CD4-positive, alpha-beta T cell treated with Interferon gamma for 1 hour (primary cell): ENCODE measurements at places on chromosomes 6 and 20.
A peak's percentile ranks its signal among the peaks of the same experiment; 100 is the strongest.

DNA sequence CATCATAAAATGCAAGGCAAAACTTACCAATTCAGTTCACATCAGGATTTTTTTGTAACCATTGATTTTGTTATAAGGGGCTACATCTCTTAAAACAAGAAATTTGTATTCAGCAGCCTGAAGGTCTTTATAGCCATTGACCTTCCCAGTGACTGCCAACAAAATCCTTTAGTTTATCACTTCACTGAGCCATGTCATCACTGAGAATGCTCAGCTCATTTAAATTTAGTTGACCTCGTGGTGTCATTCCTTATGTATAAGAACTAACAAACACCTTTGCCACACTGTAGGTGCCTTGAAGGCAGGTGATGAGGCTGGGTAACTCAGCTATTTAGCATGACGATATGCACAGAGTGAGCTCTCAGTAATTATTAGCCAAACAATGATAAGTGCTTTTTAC, 77.7 kb downstream of the GRM1 start:
- DNase-seq: no peak

DNA sequence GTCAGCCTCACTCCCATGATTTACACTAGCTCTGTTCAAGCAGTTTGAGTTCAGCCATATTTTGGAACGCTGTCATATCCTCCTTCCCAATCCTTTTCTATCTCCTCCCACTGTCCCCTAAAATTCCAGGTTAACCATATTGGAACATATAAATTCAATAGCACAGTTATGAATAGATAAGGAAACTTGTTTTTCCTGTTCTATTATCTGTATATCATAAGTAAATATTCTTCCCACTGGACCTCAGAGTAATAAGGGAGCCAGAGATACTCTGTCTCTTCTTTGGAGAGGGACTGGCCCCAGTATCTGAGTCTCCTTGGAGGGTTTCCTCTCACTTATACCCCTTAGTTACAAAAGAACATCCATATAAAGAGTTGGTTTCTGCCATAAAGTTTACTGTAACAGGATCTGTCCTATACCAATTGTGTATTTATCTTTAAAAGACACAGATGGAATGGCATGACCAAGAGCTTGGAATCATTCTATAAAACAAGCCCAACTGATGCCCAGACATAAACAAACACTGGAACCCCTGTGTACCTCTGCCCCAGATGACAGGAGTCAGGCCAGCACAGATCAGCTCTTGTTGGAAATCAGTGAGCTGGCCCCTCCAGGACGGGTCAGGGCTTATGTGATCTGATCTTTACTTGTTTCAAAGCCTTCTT, 67.1 kb downstream of the EPB41L2 start:
- DNase-seq: no peak

- DNase-seq: no peak
These were observed 58.9 kb upstream of the TNFAIP3 start for GRCh38 chr6:137808191-137808590.

- no peak for DNase-seq
These were observed 7.0 kb downstream of the NDUFAF5 start for GRCh38 chr20:13791540-13792459.

DNA sequence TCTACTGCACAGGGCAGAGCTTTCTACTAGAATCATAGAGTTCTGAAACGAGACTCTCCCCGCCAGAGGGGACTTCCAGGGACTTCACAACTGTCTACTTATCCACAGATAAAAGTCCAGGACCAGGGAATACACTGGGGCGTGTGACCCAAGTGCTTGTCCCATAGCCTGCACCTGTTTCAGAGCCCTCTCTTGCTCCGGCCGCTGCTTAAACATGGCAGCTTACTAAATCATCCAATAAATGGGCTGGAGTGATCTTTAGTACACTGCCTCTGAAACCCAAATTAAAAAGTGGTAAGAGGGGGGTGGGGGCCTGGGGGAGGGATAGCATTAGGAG, 8.9 kb upstream of the RAB44 start:
- DNase-seq: no peak

GRCh38 chr6:31354158-31354863, 2.7 kb downstream of the HLA-B start:
- DNase-seq: peak; percentile 7

- no peak for DNase-seq
These were observed 222.1 kb downstream of the TMEM200A start for GRCh38 chr6:130587778-130588520.
